ENCODE measurements at places on chromosomes 16 and 17.

DNA sequence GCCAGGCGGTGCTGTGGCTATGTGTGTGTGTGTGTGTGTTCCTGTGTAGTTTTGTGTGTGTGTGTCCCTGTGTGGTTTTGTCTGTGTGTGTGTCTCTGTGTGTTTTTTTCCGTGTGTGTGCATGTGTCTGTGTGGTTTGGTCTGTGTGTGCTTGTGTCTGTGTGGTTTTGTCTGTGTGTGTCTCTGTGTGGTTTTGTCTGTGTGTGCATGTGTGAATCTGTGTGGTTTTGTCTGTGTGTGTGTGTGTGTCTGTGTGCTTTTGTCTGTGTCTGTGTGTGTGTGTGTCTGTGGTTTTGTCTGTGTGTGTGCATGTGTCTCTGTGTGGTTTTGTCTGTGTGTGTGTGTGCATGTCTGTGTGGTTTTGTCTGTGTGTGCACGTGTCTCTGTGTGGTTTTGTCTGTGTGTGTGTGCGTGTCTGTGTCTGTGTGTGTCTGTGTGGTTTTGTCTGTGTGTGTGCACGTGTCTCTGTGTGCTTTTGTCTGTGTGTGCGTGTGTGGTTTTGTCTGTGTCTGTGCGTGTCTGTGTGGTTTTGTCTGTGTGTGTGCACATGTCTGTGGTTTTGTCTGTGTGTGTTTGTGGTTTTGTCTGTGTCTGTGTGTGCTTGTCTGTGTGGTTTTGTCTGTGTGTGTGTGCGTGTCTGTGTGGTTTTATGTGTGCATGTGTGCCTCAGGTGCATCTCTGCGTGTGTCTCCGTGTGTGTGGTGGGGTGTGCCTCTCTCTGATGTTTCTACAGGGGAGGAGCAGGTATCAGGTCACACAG is 62.3 kb downstream of the ZDHHC7 start:
- peak; percentile 27 for DNase-seq

DNA sequence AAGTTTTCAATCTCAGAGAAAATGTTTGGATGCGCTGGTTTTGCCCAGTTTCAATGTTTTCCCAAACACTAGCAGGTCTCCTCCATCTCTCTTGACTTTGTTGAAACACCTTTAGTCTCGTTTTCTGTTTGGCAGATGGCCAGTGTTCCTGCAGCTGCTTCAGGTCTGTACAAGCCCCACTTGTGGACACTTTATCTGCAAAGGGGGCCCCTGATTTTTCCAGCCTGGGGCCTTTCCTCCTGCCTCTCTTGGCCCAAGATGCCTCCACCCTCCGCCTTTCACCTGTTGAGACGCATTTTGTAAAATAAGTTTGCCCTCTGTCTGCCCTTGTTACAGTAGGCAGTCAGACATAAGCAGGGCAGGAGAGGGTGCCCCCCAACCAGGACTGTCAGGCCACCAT is 21.8 kb upstream of the PRM1 start:
- no peak for DNase-seq

GRCh38 chr17:69335058-69335457 is 8.1 kb upstream of the ABCA5 start:
- DNase-seq: peak; percentile 11

GRCh38 chr17:7176841-7177190 is 2.4 kb downstream of the ASGR1 start:
- no peak for DNase-seq

DNA sequence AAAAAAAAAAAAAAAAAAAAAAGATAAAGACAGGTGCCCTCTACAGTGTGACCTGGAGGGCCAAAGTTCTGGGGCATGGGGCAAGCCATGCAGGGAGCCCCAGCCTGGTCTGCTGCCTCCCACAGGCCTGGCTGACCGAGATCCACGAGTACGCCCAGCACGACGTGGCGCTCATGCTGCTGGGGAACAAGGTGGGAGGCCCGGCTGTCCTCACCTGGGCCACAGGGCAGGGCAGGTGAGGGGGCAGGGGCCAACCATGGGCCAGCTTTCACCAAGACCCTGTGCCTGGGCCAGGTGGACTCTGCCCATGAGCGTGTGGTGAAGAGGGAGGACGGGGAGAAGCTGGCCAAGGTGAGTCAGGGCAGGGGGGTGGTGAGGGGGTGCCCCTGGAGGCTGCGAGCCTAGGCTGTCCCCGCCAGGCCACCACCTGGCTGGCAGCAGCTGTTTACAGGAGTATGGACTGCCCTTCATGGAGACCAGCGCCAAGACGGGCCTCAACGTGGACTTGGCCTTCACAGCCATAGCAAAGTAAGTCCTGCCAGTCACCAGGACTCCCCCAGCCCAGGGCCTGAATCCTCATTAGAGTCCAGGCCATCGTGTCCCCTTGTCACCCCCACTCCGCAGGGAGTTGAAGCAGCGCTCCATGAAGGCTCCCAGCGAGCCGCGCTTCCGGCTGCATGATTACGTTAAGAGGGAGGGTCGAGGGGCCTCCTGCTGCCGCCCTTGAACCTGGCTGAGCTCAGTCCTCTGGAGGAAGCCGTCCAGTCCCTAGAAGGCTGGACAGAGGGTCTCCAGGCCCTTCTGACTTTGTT is 2.7 kb upstream of the TRAF7 start:
- no peak for DNase-seq

DNA sequence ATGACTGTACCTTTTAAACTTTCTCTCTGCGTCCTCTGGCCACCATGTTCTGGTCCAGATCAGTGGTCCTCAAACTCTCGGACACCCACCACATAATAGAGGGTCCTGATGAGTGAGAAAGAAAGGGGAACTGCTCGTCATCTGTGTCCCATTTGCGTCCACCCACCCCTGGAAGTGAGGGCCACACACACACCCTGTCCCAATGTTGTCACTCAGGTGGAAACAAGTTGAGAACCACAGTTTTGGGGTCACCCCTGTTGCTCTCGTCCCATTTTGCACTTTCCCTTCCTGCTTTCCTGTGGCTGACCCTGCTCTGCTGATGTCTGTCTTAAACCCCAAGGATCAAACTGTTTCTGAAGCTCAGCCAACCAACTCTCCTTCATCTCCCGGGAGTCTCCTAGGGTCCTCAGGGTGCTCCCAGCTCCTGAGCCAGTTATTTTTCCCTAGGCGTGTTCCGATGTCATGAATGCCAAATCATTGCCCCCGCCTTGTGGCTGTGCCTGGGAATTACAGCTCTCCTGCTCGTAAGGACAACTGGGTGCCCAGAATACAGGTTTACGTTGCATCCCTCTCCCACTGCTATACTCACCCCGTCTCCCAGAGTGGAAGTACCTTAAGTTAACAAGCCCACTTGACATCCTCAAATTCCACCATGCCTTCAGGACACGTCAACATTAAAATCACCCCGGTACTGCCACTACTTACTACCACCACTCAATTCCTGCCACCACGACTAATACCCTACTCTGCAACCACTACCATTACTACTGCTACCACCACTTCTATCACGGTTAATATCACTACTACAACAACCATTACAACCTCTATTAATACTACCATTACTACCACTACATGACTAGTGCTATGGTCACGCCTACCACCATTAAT is 26.0 kb upstream of the HNF1B start:
- peak; percentile 56 for DNase-seq

DNA sequence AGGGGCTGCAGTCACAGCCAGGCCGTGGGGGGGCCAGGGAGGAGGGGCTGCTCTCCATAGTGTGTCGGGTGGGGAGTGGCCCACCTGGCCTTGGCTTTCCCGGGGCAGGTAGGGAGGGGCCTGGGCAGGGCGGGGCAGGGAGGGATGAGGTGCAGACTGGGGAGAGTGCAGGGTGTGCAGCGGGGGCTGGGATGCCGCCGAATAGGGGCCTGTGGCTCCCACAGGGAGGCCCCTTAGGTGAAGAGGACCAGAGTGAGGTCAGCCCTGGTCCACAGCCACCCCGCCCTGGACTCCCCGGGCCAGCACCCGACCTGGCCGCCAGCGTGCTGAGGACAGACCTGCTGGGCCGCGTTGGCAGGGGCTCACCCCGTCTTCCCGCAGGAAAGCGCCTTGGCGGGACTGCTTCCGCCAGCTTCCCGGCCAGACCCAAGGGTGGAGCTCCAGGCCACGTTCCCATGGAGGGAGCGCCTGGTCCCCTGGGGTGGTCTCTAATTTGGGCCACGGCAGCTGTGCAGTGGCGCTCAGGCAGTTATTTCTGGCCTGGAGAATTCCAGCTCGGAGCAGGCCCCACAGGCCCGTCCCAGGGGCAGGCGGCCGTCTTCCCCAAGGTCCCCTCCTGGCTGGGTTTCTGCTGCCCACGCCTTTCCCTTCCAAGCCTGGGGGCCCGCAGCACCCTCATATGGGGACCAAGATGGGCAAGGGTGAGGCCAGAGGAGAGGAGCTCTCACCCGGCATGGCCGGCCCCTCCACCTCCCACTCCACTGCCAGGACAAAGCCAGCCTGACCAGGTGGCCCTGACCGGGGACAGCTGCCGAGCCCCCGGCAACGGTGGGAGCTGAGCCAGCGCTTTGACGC is 27.9 kb downstream of the CACNA1H start:
- DNase-seq: no peak

GRCh38 chr17:82544431-82545070 is 25.0 kb downstream of the FOXK2 start:
- DNase-seq: no peak

- peak; percentile 17 for DNase-seq
Measured at GRCh38 chr16:72764015-72764654, 283.8 kb downstream of the ZFHX3 start.

DNA sequence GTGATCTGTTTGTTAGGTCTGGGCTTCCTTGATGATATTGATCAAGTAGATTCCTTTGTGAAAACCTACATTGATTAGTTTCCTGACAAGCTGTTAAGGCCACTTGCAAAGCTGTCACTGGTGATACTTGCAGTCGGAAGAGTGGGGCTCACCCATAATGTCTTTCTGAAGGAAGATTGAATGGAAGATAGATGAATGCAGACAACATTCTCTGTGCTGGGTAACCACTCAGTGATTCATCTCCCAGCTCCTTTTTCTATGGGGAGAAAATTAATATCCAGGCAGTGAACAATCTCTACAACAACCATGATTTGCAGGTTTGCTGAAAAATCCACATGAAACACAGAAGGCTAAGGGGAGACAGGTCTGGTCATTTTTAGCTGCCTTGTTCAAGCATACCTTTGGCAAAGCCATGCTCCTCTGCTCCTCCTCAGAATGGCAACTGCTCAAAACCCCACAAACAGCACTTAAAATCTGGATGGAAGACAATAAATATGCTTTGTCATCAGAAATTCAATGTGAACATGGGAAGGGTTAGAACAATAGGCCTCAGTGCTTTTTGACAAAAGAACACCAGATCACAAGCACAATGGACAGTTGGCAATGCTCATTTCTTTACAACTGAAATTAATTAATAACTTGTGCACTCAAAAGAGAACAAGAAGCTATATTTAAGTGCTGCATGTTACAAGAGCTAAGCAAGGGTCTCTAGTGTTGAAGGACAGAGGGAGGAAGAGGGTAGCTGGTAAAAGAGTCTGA is 495.4 kb downstream of the TOX3 start:
- no peak for DNase-seq

GRCh38 chr17:72150632-72151460 is 30.0 kb downstream of the SOX9 start:
- no peak for DNase-seq

DNA sequence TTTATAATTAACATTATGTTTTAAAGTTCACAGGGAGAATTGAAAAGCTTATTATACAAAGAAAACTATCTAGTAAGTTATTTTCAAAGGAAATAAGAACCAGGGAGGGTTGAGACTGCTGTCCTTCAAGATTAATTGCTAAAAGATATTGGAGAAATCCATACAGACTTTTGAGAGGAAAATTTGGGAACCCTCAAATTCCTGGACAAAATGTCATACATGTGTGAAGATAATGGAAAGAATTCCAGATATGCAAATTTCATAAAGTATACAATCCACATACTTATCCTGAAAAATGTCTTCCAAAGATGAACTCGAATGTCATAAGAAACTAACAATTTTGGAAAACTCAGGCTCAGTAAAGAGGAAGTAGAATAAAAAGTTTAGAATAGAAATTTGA is 213.8 kb downstream of the HS3ST3A1 start:
- peak; percentile 50 for DNase-seq

DNA sequence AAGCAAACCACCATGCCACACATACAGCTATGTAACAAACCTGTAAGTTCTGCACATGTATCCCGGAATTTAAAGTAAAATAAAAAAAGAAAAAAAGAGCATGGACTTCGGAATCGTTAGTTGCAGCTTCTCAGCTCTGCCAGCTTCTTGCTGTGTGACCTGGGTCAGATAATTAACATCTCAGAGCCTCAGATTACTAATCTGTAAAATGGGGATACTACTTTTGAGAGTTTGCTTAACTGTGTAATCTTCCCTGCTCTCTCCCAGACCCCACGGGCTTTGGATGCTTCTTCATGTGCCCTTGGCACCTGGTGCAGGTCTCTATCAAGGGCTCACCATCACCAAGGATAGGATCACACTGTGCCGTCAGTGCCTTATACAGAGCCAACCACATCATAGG is 16.6 kb downstream of the HSD17B2 start:
- DNase-seq: no peak

DNA sequence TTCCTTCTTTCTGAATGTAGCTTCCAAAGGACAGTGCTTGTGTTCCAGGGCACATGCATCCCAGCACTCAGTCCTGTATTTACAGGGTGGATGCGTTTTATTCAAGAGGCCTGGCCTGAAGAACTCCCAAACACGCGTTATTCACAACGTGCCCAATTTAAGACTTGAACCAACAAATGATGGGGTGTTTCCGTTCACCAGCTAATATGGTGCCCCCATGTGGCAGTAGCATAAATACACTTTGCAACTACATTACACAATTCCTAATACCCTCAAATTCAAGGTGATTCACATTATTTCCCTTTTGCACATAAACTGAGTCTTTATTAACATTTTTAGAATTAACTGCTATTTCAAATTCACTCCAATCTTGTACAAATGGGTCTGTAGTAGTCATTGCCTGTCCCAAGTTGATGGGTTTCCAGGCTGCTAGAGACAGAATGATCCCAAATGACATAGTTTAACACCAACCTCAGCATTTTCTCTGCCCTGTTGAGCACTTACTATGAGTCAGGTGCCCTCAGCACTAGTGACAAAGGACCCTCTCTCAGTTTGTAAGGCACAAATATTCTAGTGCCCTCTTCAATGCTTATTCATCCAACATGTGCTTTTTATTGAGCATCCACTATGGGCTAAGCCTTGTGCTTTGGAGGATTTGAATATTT is 26.9 kb downstream of the HSD17B2 start:
- peak; percentile 33 for DNase-seq

DNA sequence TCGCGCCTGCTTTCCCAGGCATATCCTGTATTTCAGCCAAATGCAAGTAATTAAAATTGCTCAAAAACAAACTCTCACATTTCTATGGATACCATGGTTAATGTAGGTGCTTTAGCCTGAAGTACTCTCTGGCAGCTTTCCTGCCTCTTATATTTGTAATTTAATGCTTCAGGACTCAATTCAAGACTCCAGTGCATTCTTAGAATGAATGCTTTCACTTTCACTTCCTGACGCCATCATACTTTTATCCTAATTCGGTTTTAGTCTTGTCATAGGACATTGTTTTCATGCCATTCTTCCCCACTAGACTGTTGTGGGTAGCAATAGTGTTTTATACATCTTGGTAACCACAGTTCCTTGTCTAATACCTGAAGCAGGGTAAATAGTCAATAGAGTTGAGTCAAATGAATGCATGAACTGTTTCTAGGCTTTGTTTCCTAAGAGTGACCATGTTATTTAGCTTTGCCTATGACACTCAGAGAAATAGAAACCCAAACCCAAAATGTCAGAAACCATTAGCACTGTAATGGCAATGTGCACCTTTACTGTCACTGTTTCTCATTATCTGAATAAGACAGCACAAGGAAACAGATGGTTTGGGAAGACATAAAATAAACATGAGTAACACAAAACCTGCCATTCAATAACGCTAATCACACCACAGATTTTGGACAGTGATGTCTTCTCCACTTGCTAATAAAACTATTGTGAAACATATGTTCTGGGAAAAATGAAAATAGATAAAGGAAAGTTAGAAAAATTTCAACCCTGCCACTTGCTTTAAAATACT is 705.5 kb downstream of the CDH11 start:
- DNase-seq: peak; percentile 84

- DNase-seq: peak; percentile 14
Measured at GRCh38 chr16:9258423-9259051, 167.1 kb downstream of the HAPSTR1 start.
